ENCODE measurements at places on chromosomes 5 and 9.

DNA sequence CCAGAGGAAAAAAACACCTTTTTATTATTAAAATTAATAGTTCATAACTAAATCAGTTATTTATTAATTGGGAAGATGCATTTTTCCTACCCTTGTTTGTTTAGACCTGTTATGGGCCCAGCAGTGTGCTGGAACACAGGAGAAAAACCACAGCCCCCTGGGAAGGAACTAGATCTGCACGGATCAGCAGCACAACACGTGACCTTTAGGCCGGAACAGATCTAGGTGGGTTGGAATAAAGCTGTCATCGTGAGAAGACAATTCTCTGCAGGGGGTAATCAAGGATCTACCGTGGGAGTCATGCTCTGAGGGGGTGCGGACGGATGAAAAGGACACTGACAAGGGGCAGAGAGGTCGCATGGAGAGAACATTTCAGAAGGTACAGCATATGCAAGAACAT, 95.8 kb upstream of the SPATA31C2 start:
- no peak for DNase-seq

DNA sequence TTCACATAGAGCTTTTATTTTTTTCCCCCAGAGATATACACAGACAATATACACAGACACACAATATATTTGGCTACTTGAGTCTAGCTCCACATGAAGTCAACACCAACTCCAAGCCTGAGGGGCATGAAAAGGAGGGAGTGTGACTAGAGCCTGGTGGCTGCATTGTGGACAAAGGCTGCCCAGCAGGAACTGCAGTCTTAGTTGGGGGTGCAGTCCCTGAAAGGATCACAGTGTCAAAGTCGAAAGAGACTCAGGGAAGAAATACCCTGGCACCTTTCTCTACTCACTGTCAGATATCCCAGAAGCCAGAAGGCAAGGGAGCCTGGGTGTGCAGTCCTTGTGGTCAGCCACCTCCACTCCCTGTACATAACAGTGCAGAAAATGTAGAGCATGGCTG, 231.6 kb upstream of the RPS23 start:
- DNase-seq, result no peak

- peak; percentile 3 for DNase-seq
Observed at GRCh38 chr9:125142560-125143376, 560 bp downstream of the SCAI start.

GRCh38 chr5:14983666-14984441, 112.3 kb upstream of the ANKH start:
- DNase-seq, result peak; percentile 25

GRCh38 chr9:83964973-83965349, 15.1 kb downstream of the HNRNPK start:
- no peak for DNase-seq

DNA sequence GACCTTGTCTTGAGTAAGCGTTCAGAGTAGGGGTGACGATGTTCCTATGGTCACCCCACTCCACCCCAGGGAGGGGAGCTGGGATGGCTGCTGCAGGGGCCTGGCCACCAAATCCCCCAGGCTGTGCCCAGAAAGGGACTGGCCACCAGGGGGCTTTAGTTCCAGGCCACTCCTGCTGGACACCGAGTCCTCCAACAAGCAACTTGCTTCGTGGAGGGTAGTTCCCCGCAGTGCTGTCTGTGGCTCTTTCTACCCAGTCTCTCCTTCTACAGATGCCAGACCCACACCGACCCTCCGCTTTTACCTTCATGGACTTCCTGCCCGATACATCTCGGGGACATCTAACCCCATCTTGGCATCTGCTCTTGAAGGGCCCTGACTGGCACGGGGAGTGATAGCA, 35.7 kb upstream of the GABRP start:
- no peak for DNase-seq

DNA sequence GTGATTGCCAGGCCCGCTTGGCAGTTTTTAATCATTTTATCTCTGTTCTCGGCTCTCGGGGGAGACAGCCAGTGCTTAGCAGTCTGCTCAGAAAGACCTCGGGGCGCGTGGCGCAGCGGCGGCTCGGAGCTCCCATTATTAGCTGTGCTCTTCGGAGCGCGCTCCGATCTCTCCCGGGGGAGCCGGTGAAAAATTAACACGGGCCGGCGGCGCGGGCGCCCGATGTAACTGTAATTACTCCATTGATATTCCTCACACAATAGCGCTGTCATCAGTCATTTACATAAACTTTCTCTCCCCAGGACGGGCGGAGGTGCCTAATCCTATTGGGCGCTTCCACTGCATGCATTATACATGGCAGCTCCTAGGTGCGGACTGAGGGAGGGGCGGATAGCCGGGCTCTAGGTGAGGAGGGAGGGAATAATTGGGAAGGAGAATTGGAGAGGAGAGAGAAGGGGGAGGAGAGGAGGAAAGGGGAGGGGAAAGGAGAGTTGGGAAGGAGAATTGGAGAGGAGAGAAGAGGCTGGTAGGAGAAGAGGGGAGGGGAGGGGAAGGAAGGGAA, 24.9 kb downstream of the LMX1B start:
- DNase-seq, result no peak

DNA sequence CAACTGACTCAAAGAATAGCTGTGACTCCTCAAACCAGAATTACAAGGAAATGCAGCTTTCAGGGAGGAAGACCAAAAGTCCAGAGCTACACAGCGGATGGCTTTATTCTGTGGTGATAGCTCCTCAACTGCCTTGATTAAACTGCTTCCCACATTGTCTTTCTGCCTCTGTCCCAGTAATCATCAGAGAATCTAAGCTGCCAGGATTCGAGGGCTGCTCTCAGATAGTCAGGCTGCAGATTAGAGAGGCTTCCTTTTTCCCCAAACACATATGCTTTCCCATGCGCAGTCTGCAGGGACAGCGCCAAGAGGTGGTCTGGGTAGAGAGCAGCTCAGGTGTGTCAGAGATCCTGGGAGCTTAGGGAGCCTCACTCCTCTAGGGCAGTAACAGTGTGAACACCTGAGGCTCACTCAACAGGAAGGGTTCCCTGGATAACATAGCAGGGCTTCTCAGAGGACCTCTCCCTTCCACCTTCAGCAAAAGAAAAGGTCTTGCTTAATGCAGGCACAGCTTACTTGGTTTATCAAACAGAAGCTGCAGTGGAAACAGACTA, 439.9 kb upstream of the TLE4 start:
- no peak for DNase-seq

DNA sequence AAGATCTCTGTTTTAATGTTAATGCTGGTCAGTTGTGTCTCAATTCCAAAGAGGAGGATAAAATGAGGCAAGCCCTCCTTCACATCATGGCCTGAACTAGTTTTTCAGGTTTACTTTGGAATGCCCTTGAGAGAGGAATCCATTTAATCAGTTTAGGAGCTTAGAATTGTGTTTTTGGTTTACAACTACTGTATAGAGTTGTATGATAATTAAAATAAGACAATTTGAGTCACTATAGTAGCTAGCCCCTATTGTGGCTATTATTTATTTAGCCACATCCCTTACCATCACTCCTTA, 107.8 kb upstream of the PRLR start:
- no peak for DNase-seq

GRCh38 chr9:110623462-110624025, 44.0 kb upstream of the SVEP1 start:
- DNase-seq, result peak; percentile 5

DNA sequence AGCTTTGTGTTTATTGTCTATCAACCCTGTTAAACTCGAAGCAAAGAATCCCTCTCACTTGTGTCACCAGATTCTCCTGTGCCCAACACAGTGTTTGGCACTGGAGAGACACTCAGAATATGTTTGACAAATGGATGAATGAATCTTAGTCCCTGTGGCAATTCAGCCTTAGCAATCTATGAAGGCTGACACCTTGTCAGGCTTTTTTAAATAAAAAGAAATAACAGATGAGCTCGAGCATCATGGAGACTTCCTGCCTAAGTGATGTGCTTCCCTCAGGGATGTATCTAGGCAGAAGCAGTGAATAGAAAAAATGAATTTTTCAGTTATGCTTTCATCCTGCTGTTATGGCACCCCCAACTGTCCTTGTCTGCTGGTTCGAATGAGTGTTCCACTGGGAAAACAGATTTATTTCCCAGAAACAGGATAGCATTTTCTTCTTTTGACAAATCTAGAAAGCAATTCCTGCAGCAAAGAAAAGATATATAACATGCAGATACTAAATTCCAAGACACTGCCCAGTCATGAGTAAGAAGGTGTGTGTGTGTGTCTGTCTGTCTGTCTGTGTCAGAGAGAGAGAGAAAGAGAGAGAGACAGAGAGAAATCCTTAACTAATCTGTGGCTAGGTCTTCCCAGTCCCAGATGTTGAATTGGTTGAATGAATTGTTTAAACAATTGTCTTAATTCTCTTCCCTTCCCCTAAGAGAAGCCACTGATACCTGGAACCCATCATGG, 16.7 kb downstream of the MAMDC2 start:
- DNase-seq, result no peak

- no peak for DNase-seq
Observed at GRCh38 chr9:107210775-107211174, 72.3 kb upstream of the RAD23B start.

GRCh38 chr9:130521715-130522114, 57.7 kb upstream of the FUBP3 start:
- no peak for DNase-seq

All from CD8-positive, alpha-beta T cell (primary cell).